ENCODE measurements at places on chromosomes 11 and 22.

- no peak for DNase-seq
These were observed 6.8 kb upstream of the HEPACAM start for GRCh38 chr11:124942466-124943253.

DNA sequence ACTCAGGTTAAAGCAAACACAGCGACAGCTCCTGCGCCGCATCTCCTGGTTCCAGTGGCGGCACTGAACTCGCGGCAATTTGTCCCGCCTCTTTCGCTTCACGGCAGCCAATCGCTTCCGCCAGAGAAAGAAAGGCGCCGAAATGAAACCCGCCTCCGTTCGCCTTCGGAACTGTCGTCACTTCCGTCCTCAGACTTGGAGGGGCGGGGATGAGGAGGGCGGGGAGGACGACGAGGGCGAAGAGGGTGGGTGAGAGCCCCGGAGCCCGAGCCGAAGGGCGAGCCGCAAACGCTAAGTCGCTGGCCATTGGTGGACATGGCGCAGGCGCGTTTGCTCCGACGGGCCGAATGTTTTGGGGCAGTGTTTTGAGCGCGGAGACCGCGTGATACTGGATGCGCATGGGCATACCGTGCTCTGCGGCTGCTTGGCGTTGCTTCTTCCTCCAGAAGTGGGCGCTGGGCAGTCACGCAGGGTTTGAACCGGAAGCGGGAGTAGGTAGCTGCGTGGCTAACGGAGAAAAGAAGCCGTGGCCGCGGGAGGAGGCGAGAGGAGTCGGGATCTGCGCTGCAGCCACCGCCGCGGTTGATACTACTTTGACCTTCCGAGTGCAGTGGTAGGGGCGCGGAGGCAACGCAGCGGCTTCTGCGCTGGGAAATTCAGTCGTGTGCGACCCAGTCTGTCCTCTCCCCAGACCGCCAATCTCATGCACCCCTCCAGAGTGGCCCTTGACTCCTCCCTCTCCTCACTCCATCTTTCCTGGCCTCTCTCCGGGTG lies at the start of the genes ATM and NPAT:
TSS of gene ATM (plus strand) at position 494 of the 774 bp plus-strand sequence. CDS start 4,558 bp downstream, outside the sequence.
TSS of gene NPAT (minus strand) at position 65 of the 774 bp plus-strand sequence. CDS start 102 bp downstream, outside the sequence.
- peak; percentile 96 for DNase-seq

- DNase-seq, result no peak
These were observed 1.7 kb downstream of the PDE3B start for GRCh38 chr11:14645015-14645912.

DNA sequence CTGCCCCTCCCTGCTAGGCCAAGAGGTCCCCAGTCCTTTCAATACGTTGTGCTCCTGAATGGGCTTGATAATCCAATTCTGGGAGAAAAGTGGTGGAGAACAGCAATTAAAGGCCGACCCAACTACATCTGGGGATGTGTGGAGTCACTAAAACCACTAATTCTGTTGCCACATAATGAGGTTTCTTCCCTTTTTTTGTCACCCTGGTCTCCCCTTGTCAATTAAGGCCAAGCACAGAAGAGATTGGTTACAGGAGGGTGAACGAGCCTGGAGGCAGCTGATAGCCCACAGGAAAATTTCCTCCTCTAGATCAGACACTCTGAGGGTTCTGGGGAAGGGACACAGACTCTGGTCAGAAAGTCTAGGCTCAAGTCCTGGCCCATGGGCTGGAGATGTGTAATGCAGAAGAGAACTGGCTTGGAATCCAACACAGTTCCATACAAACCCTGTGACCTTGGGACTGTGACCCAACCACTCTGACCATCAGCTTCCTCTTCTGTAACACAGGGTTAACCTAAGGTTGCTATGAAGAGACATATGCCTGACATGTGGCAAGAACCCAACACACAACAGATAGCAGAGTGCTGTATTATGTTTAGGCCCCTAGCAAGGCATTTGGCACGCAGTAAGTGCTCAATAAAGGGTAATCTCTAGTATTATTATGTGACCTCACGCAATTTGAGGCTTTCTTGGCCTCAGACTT lies 146.4 kb downstream of the CHST1 start:
- DNase-seq, result no peak

- DNase-seq, result no peak
These were observed 15.2 kb upstream of the SORL1-AS1 start for GRCh38 chr11:121467965-121468364.

- DNase-seq, result no peak
These were observed 19.8 kb upstream of the RAPSN start for GRCh38 chr11:47468598-47469214.

GRCh38 chr22:50612168-50612527 lies 11.6 kb downstream of the MAPK8IP2 start:
- no peak for DNase-seq

DNA sequence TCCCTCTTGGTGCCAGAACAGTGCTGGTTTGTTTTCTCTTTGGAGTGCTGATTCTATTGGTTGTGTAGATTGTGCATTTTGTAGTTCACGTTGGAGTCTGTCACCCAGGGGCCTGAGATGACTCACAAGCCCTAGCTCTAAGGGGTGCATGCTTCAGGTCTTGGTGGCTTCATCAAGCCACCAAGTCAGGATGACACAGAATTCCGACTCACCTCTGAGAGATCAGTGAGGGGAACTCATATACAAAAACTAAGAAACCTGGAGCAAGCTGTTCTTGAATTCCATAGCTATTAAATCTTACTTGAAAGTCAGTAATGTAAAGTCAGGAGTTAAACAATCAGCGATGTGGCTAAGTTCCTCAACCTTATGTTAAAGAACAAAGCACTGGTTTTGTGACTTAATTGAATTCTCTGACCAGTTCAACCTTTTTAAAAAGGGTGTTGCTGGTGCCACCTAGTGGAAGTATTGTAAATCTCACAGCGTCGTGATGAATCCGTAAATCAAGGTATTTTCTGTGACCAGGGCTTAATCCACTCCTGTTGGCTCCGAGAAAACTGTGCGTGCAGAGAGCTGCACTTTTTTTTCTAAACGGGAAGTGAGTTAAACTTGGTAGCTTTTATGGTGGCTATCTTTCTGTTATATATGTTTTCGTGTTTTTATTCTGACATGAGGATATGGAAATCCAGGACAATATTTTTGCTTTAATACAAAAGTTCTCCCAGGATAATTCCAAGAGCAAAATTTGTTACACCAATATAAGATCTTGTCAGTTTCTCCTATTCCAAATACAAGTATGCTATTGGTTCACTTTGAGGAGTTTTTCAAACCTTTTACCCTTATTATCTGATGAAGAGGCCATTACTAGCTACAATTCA lies 14.6 kb downstream of the MMP13 start:
- peak; percentile 72 for DNase-seq

GRCh38 chr11:1218788-1219445 lies 3.9 kb upstream of the MUC5B start:
- DNase-seq, result no peak

- DNase-seq, result no peak
These were observed 6.0 kb downstream of the SBF2 start for GRCh38 chr11:10287766-10288715.

GRCh38 chr11:72738199-72739141 lies 13.7 kb downstream of the ARAP1 start:
- DNase-seq, result no peak

DNA sequence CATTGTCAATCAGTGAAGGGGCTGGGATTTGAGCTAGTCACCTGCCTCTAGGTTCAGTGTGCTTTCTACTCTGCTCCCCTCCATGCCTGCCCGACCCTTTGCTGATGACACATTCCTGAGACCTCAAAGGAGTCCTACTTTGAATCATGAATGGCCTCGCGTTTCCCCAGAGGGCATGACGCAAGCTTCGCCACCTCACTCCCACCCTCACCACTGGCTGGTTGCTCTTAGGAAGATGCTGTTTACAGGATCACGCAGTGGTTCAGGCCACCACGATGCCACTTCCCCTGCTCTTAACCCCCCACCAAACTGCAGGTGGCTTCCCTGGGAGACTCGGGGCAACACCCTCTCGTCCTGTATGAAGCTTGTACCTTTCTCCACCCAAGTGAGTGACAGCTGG lies 62.9 kb upstream of the B3GAT1 start:
- no peak for DNase-seq

GRCh38 chr11:69205743-69206612 lies 50.2 kb downstream of the SMIM38 start:
- DNase-seq, result no peak

GRCh38 chr22:22006596-22006990 lies 24.0 kb upstream of the TOP3B start:
- DNase-seq, result no peak

GRCh38 chr11:124801636-124802312 lies 1.6 kb upstream of the MSANTD2 start:
- no peak for DNase-seq

DNA sequence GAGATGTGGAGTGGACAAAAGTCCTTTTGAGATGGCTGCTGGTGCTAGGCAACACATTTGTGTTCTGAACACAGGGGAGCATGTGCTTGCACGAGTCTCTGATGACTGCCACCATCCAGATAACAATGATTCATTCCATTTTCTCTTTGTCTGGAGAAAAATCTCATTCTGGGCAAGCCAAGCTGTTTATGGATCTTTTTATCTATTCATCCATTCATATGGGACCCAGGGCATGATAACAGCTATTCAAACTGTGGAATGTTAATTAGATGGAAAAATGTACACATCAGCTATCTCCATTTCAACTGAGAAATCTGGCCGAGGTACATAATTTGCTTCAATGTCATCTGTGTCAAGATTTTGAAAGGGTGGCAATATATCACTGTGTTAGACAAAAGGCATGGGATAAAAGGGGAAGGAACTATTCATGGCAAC lies 117.5 kb upstream of the ZBED5 start:
- DNase-seq, result no peak

DNA sequence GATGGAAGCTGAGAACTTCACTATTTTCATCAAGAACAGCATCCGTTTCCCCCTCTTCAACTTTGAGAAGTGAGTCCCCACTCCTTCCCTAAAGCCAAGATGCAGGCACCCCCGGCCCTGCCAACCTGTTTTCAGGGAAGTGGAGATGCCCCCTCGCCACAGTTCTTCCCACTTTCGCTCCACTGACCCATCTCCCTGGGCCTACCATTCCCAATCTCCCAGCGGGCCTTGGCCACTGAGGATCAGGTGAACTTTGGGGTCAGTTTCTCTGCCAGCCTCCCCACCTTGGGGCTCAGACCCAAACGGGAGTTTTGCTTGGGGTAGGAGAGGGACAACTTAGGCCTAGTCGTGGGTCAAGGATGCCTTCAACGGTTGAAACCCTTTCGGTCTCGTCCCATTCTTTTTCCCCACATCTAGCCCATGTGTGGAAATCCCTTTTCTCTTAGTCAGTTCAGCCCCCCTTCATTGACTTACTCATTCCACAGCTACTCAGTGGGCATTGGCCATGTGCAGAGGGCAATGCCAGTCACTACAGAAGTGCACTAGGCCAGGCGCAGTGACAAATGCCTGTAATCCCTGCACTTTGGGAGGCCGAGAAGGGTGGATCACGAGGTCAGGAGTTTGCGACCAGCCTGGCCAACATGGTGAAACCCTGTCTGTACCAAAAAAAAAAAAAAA lies 10.6 kb downstream of the P2RX3 start:
- DNase-seq, result no peak

GRCh38 chr11:116881143-116881542 lies 43.7 kb upstream of the APOA1 start:
- no peak for DNase-seq

DNA sequence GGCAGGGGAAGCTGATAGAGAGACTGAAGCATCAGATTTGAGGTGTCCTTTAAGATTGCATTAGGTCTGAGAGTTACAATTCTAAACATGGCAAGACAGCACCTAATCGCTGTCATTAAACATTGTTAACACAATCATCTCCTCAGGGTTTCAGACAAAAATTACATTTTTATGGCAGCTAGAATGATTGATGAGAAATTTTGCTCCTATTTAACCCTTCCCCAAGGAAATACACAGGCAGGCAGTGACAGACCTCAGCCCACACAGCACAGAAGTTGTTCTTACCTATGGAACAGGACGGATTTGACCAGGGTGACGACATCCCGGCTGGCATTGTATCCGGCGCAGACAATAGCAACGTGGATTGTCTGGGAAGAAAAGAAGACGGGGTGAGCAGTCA lies 294.3 kb downstream of the LARGE1 start:
- no peak for DNase-seq

DNA sequence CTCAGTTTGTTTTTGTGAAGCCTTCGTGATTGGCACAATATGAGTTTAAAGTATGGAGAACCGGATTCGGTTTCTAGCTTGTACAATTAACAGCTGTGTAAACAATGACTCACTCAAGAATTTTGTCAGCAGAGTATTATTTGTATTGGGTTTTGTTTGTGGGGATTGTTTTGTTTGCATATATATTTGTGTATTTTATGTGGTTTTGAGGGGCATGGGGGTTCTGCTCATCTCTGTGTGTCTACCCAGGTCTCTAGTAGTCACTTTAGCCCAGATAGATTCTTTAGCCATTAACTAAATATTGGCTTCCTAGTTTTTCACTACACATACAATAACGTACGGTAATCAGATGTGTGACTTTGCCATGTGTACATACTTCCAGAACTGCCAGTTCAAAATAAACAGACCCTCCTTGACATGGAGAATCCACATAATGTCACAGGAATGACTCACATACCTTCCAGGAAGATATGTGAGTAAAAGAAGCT lies 7.5 kb upstream of the MS4A7 start:
- no peak for DNase-seq

DNA sequence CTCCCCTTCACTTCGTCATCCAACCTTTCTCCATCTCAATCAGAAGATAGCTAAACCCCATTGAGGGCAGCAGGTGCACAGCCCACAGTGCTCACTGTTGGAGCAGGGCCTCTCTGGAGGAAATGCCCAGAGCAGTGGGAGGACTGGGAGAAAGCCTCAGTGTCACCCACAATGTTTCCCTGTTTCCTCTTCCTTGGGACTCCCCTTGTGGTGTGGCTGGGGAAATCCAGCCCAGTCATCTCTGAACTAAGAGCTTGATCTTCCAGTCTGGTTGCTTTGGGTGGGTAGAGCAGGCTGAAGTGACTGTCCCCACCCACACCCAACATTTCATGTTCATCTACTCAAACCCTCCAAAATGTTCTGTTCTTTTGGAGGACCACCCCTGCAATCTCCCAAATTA lies 29.8 kb upstream of the EED start:
- no peak for DNase-seq

DNA sequence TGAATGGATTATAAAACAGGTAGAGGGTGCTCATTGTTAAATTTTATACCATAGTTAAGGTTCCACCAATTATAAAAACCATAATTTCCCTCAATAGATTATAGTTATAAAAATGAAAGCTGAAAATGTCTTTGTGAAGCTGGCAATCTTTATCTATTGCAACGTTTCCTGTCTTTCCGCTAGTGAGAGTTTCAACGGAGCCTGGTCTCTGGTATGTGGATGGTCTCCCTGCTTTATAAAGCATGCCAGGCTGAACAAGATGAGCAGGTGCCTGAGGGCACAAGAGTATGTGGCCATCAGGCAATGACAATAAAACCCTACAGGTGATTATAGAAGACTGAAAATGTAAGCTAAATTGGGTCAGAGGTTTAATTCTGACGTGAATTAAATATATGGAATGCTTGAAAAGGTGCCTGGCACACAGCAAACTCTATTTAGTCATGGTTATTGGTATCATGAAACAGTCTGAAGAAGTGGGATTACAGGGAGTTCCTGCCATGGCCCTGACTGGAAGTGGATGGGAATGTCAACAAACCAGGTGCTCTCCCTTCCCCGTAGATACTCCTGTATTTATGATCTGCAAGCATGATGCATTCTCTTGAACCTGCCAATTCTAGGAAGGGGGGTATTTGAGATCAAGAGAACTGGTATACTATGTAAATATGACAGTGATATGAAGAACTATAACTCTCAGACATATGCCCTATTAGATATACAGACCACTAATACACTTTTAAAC lies 115.7 kb downstream of the ENTHD1 start:
- no peak for DNase-seq

Measured in HEK293T (cell line).